ENCODE measurements at places on chromosomes 2 and 18.

DNA sequence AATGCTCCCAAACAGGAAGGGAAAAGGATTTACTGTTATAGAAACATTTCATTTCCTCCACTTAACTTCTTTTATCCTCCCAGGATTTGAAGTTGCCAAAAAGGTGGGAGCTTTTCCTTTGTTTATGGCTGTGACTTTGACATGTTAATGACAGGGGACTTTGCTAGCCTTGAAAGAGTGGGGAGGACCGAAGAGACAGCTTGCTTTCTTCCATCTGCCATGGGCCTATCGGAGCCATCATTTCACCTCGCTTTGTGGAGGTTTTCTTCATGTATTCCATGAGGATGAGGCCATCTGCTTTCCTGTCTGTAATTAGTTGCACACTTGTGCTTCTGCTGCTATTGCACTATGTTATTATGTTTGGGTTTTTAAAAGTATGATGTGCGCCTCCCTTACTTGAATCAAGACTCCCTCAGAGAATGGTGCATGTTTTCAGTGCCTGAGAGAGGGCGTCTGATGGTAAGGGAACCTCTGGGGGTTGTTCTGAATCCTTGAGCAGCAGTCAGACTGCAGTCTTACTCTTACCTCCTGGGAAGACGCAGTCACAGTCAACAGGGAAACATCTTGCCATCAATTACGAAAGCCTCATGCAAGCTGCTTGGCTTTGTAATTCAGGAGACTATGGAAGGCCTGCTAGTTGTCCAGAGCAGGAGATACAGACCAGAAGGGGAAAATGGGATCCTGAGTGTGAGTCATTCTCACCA, 173.3 kb upstream of the MGAT5 start:
- no peak for DNase-seq

GRCh38 chr2:147829106-147829505, 15.7 kb upstream of the ACVR2A start:
- no peak for DNase-seq

DNA sequence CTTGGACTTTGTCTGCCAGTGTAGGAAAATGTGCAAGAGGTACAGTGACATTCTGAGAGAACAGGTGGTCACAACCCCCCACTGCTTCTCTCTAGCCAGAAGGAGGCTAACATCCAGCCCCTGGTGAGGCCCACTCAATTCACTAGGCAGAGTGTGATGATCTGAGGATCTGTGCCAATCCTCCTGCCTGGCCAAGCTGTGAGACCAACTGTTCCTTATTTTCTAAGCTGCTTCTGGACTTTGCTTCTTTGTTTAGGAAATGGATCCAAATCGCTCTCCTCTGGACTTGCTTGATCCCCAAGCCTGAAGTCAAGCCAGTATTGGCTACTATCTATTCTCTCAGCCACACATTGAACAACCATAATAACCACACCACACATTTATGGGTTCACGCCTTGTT, 202.8 kb downstream of the PIK3C3 start:
- DNase-seq = no peak

- DNase-seq = no peak
These were observed 26.0 kb upstream of the GALR1 start for GRCh38 chr18:77223653-77224052.

- DNase-seq = no peak
These were observed 5.2 kb upstream of the SPAST start for GRCh38 chr2:32058130-32058529.

- no peak for DNase-seq
These were observed 101.1 kb upstream of the LHCGR start for GRCh38 chr2:48856657-48857056.

DNA sequence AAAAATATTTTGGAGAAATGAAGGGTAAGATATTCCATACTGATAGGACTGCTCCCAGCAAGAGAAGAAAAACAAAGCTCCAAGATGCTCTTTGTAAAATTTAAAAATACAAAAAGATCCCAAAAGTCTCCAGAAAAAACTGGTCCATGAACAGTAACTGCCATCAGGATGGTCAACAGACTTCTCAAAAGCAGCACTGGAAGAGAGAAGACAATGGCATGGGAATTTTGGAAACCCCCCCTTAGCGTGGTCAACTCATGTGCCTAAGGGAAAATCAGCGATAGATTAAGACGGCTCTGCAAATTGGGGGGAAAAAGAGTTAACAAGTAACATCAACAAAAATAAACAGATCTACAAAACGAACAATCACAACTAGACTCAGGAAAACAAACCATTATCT, 23.6 kb downstream of the B4GALT6 start:
- no peak for DNase-seq

DNA sequence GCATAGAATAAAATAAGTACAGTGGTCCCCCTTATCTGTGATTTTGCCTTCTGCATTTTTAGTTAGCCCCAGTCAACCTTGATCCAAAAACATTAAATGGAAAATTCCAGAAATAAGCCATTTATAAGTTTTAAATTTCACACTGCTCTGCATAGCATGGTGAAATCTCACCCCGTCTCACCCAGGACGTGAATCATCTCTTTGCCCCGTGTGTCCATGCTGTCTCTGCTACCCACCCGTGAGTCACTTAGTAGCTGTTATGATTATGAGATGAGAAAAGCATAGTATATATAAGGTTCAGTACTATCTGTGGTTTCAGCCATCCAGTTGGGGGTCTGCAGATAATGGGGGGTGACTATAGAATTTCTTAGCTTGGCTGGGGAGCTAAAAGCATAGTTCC, 67.3 kb downstream of the RHBDD1 start:
- no peak for DNase-seq

DNA sequence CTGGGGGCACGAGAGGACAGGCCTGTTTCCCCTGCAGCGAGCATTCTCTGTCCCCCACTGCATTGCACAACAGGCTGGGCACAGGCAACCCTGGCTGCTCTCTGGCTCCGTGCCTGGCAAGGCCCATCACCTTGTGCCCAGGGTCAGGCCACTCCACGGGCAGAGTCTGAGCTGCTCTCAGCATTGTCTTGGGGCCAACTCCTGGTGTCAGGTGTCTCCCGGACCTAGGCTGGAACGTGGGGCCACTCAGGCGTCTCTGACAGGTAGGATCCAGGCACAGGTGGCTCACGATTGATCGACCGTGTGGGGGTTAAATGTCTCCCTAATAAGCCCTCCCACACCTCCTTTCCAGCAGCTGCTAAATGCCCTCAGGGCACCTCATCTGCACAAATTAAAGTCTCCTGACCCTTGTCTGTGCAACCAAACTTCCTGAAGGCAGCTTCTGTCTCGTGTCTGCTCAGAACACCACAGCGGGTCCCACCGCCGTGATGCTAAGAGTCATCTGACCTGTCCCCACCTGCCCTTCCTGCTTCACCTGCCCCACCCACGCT, 66.6 kb upstream of the GPC1 start:
- no peak for DNase-seq

DNA sequence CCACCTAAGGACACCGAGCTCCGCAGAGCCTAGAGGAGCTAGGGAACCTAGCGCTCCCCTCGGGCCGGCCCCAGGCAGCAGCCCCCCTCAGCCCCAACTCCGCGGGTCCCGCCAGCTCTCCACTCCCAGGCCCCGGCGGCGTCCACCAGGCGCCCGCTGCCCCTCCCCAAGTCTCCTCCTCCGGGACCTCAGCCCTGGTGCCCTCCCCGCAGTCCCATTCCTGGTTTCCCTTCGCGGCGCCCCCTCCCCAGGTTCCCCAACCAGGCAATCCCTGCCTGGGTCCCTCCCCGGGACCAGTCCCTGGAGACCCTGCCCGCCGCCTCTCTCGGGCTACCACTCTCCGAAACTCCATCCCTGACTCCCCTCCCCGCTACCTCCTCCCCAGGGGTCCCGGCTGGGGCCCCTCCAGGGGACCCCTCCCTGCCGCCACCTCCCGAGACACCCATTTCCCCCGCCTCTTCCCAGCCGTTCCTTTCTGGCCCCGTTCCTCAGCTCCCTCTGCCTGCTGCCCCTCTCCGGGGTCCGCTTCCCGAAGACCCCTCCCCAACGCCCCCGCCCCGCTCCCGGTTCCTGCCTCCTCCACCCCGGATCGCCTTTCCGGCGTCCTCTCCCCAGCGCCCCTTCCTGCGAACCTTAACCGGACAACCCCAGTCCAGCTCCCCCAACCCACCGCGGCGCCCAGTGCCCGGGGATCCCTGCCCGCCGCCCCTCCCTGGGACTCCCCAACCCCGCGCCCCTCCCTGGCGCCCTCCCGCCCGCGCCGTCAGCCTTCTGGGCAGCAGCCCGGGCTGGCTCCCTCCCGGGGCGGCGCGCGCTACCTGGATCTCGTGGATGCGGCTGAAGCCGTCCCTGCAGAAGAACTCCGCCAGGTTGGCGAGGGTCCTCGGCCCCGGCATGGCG, 678 bp downstream of the CYP27C1 start:
- no peak for DNase-seq

DNA sequence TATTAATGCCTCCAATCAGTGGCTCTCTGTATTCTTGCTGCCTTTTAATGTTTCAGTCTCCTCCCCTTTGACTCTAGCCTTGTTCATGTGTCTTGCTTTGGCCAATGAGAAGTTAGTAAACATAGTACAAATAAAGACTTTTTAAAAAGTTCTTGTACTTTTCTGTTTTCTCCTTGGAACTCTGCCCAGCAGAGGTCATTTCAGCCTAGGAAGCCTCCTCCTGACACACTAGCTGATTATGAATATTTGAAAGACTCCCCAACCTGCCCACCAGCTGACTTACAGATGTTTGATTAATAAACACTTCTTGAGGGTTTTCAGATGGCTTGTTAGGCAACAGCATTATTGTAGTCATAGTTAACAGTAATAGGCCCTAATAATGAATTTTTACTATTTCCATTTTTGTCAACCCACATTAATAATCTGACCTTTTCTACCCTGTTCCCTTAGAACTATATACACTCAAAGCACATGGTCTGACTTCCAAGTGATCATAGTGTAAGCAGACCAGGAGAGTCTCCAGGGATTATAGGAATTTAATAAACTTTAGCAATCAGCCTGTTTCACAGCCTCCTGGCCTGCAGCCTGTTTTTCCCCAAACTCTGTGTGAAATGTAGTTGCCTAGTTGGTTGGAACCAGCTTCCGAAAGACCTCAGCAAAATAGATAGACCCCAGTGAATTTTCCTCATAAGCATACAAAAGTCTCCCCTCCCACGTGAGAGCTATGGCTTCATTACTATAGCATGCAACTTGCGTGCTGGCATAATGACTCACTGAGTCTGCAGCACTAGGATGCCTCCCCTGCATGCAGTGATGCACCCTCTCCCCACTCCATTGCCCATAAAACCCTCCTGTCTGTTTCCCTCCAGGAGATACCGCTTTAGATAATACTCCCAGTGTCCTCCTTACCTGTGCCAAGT, 670.7 kb upstream of the ZNF804A start:
- DNase-seq = no peak

- no peak for DNase-seq
These were observed 320.6 kb downstream of the NCKAP5 start for GRCh38 chr2:133247631-133248030.

GRCh38 chr2:108363908-108364225, 13.9 kb upstream of the SULT1C4 start:
- DNase-seq = no peak

GRCh38 chr2:17627434-17627833, 86.9 kb downstream of the VSNL1 start:
- DNase-seq = no peak

- no peak for DNase-seq
These were observed 56.9 kb downstream of the SLC38A11 start for GRCh38 chr2:164898475-164898874.

DNA sequence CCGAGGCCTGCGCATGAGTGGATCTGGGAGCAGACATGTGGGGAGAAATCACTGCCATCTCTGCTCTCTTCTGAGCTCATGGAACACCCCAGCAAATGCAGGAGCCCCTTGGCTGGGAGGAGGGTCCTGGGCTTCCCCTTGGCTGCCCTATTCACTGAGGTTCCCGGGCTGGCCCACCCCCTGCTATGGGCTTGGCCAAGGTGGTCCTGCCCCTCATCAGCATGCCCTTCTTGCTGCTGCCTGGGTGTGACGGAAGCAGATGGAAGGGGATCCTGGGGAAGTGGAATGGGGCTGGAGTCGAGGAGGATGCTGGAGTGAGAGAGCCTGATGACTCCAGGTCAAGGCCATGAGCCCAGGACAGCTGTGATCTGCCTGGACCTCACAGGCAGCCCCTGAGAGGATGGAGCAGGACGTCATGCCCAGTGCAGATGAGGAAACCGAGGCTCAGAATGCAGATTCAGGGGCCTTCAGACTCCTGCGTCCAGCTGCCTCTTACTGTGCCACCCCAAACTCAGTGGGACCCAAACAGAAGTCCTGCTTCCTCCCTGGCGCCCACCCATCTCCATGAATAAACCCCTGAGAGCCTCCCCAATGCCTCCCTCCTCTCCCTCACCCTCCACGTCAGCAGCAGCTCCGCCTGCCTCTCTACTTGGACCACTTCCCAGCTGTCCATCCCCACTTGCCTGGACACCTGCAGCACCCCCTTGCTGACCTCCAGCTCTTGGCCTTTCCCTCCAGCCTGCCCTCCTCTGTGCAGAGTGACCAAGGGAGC, 4.0 kb downstream of the SNED1 start:
- no peak for DNase-seq

DNA sequence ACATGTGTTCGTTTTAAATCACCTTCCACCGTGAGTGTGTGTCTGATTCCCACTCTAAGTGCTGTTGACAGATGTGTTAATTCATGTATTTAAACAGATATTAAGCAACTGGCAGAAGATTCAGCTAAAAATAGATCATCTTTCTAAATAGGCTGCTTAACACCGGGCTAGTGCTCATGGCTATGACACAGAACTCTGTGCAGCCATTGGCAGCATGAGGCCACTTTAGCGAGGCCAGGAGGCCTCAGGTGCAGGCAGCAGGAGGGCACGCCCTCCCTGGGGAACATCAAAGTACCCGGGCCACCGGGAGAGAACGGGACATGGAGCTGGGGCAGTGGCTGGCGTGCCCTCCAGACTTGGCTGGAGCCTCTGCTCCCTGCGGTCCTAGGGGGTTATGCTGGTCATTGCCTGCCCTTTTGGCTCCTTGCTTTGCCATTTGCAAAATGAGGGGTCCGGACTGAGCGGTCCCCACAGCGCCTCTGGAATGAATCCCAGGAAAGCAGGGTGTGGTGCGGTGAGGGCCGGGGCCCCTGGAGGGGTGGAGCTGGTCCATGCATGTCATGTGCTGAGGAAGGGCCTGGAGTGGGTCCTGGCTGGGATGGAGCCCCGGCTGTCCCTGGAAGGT, 62.8 kb upstream of the HDAC4 start:
- no peak for DNase-seq

GRCh38 chr2:142075826-142076225, 55.0 kb downstream of the LRP1B start:
- no peak for DNase-seq

DNA sequence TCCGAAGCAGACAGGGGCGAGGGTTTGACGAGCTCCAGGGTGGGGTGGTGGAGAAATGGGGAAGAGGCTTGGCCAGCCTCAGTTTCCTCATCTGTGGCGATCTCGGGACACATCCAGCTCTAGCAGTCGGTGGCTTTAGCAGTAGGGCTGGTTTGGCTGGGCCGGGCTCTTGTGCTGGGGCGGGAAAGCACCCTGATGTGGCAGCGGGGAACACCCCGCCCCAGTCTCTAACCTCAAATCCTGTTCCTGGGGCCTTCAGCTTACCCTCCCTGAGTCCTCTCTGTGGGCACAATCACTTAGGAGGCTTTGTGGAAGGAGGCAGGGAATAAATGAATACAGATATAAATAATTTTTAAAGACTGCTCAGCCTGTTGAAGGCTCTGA, 26.5 kb upstream of the MCFD2 start:
- peak; percentile 48 for DNase-seq
